ENCODE measurements at places on chromosomes 3 and 15.

DNA sequence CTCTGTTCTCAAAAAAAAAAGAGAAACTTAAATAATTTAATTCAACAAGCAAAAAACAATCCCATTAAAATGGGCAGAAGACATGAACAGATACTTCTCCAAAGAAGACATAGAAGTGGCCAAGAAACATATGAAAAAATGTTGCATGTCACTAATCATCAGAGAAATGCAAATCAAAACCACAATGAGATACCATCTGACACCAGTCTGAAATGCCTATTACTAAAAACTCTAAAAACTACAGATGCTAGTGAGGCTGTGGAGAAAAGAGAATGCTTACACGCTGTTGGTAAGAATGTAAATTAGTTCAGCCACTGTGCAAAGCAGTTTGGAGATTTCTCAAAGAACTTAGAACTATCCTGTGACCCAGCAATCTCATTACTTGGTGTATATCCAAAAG lies 382.9 kb downstream of the OTOL1 start:
- DNase-seq, result no peak

GRCh38 chr3:165683947-165684346 lies 153.3 kb downstream of the BCHE start:
- DNase-seq, result no peak

DNA sequence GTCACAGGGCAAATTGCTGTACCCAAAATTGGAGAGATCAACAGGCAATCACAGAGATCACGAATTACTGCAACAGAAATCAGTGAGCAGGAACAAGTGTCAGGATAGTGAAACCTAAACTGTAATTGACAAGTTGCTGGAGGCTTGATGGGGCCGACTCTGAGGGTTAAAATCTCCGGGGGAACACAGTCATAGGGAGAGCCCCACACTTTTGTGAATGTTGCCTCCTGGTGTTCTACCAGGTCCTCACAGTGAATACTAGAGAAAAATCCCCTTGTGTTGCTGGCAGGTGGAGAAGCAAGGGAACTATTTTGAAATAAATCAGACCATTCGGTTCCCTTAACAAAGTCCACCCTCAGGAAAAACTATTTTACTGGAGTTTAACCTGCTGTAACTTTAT lies 697.5 kb upstream of the CBLB start:
- DNase-seq, result no peak

- no peak for DNase-seq
Observed at GRCh38 chr15:77335298-77335697, 84.6 kb downstream of the PEAK1 start.

- no peak for DNase-seq
Observed at GRCh38 chr3:170511371-170511770, 74.5 kb downstream of the SLC7A14 start.

GRCh38 chr3:46427916-46428833 lies 21.1 kb downstream of the CCRL2 start:
- DNase-seq, result no peak

DNA sequence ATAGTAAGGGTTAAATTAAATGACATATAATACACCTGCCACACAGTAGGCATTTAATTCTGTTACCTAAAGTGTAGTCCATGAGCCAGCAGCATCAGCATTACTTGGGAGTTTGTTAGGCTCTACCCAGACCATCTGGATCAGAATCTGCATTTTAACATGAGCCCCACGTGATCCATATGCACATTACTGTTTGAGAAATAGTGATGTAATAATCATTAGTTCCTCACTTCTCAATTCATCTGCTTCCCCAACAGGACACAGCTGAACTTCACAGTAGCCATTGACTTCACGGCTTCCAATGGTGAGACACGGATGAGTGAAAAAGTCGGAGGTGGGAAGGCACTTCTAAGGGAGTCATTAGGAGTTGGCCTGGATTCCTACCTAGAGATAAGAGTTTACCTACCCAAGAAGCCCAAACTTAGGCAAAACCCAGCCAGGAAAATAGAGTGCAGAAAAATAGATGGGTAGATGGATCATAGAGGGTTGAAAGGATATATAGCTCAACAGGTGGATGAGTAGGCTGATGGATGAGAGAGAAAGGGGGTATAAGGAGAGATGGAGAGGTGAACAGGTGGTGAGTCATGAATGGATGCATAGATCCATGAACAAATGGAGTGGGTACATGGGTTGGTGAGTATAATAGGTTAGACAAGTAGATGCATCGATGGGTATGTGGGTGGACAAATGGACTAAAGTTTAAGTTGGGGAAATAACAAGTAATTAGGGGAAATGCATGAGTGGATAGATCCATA lies 13.3 kb downstream of the CPNE9 start:
- DNase-seq, result no peak

GRCh38 chr3:182671942-182672341 lies 121.4 kb upstream of the ATP11B start:
- no peak for DNase-seq

DNA sequence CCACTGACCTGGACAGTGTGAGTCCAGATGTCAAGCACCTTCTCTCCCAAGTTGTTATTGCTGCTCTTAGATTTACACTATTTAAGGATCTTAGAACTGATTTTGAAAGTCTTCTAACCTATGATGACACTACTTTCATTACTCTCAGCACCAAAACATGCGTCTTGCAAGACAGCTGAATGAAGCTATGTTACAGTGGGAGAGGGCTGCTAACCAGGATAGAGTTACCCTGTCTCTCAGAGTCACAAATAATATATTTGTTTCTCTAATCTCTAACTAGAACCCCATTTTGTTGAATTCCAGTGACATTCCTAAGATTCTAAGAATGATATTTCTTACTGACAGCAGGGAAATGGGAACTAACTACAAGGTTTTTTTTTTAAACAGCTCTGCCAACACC lies 455.5 kb downstream of the MAGI1 start:
- DNase-seq, result no peak

GRCh38 chr3:150303768-150304167 lies 104.3 kb upstream of the TSC22D2 start:
- DNase-seq, result no peak

DNA sequence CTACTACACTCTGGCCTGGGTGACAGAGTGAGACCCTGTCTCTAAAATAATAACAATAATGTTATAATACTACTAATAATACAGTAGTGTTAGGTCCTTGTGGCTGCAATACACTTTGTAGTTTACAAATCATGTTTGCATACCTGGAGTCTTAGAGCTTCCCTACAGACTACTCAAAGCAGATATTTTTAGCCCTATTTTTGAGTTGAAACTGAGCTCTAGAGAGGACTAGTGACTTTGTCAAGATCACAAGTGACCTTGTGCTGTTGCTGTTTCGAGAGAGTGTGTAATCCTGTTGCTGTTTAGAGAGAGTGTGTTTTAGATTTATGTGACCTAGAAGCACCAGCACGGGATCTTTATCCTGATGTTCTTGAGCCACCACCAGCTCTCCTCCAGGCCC lies 105.3 kb upstream of the RNU6-1 start:
- DNase-seq, result no peak

GRCh38 chr3:108472001-108472591 lies 38.3 kb downstream of the MYH15 start:
- DNase-seq, result no peak

DNA sequence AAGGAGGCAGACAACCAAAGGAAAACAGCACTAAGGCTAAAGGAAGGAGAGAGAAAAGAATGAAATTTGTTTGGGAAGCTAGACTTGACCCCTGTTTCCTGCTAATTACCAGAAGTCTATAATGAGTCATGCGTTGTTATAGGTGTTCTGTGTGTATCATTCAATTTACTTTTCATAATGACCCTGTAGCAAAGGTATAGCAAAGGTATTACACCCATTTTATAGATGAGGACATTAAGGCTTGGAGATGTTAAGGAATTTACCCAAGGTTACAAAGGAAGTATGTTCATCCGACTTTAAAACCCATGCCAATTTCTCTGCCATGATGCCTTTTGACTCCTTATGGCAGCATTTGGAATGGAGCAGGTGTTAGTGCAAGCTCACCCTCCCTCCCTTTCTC lies 54.9 kb downstream of the RAP2B start:
- DNase-seq, result no peak

Measured in NCI-H187 (cell line).